ENCODE measurements at places on chromosomes 3 and 15.

DNA sequence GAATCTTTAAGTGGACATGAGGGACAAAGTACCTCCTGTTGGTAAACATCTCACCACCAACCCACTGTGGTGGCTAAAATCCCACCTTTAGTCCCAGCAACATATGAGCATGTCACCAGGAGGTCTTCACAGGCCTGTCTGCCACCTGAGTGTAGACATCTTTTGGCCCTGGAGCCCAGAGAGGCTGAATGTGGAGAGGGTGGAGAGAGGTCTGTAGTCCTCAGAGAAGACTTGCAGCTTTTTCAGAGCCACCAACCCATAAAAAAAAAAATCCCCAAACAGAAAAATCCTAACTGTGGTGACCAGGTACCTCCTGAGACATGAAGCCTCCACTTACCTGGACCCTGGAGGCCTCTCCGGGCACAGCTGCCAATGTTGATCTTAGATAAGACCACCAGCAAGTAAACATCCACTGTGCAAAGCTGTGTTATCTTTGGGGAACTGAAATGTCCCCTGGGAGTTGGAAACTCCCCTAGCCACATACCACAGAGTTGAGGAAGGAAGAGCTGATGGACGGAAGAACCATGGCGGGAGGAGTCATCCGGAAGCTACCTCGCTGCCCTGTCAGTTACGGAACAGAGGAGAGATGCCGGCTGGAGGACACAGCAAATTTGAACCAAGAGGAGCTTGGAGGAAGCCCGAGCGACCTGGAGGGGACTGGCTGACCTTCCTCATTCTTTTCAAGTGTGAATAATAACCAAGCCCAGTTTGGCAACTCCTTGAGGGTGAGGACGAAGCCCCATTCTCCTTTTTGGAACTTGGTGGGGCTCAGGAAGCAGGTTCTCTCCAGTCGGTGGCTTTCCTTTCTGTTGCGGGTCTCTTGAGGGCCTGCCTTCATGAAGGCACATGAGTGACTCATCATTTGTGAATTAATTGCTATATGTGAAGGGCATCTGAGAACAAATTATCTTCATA, at the start of gene GHRL:
Gene GHRL (minus strand): TSS at position 443 of the 915 bp plus-strand sequence. CDS start 2,767 bp downstream, outside the sequence.
- H3K27ac ChIP-seq: no peak within 1 kb of the TSS
- peaks cover 5% of the 10 kb centered on the region for H3K36me3 ChIP-seq
- no peaks in the 10 kb centered on the region for H3K4me1 ChIP-seq

GRCh38 chr15:50113187-50113505, 5.9 kb downstream of the ATP8B4 start:
- H3K4me3 ChIP-seq: no peak overlapping the region
- no peaks in the 10 kb centered on the region for H3K27me3 ChIP-seq
- no peaks in the 10 kb centered on the region for H3K36me3 ChIP-seq
- peaks cover 10% of the 10 kb centered on the region for H3K4me1 ChIP-seq
- no peak for DNase-seq

DNA sequence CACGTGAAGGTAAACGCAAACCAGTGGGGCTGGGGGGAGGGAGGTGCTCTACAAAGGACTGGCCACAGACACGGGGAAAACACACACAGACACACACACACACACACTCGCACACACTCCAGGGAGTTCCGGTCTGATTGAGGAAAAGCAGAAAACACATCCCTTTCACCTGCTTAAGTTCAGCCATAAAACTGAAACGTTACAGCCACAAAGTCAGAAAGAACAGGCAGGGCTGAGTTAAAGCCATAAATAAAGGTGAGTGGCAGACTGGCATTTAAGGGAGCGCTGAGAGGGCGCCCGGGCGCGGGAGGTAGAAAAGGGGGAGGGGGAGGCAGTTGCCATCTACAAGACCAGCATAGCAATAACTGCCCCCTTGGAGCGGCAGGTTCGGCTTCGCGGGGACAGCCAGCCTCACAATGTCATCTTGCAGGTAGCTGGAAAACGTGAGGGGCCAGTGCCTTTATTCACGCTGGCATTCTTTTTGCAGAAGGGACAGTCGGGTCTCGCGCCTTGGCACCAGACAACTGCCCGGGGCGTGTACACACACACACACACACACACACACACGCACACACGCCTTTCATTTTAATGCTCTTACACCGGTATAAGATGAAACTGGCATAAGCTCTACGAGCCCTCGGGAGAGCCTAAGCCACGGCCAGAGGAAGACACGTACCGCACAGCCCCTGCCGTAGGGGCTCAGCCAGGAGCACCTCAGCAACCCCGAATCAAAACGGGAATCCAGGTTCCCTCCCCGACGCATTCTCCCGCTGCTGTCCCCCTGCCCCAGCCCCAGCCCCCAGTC, 866 bp downstream of the TNIK start:
- no peaks in the 10 kb centered on the region for H3K36me3 ChIP-seq
- H3K4me1 ChIP-seq: peaks cover 4% of the 10 kb centered on the region
- peak; percentile 60 for DNase-seq
- H3K27ac ChIP-seq: peak overlapping the region; percentile 19
- H3K27me3 ChIP-seq: no peaks in the 10 kb centered on the region

DNA sequence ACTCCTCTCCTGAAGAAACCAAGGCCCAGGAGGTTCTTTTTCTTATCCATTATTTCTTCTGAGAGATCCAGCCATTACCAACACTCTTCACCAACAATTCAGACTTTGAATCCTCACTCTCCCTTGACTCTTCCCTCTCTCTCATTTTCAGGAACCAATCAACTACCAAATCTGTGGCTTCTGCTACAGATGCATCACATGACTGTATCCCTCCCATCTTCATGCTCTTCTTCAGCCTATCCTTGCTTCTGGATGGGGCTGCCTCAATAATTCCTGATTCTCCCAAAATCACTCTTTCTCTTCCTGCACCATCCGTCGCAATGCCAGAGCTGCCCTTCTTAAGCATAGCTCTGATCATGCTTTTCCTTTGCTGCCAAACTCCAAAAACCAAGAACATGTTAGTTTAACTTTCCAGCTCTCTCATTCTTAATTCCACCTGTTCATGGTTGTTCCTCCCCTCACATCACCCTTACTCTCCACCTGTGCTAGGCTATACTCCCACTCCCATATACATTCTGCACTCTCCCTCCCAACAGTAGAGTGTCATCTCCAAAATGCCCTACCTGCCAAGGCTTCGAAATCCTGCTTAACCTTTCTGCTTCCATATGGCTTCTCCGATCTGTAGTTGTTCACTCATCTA, 13.5 kb downstream of the PLD1 start:
- DNase-seq: no peak
- no peak overlapping the region for H3K4me3 ChIP-seq
- no peaks in the 10 kb centered on the region for H3K36me3 ChIP-seq
- H3K27me3 ChIP-seq: no peaks in the 10 kb centered on the region
- peaks cover 20% of the 10 kb centered on the region for H3K4me1 ChIP-seq

DNA sequence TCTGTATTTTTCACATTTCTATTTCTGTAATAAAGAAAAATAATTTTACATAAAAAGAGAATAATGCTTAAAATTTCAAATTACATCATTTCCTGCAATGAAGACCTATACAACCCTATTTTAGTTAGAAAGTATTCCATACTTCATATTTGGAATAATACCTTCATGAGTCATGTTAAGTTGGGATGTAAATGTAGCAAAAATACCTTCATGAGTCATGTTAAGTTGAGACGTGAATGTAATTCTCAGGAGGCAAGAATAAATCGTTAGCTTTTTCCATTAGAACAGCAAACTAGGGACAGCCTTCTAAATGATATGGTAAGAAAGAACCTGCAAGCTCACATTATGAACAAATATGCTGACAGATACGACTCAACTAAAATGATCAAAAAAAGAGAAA, 91.9 kb downstream of the NAALADL2 start:
- no peaks in the 10 kb centered on the region for H3K27me3 ChIP-seq
- H3K4me1 ChIP-seq: no peaks in the 10 kb centered on the region
- DNase-seq: no peak

- H3K27ac ChIP-seq: no peak overlapping the region
- H3K36me3 ChIP-seq: no peaks in the 10 kb centered on the region
- H3K4me3 ChIP-seq: no peak overlapping the region
- H3K27me3 ChIP-seq: no peaks in the 10 kb centered on the region
These were observed 246.0 kb upstream of the CBLB start for GRCh38 chr3:106114848-106115247.

DNA sequence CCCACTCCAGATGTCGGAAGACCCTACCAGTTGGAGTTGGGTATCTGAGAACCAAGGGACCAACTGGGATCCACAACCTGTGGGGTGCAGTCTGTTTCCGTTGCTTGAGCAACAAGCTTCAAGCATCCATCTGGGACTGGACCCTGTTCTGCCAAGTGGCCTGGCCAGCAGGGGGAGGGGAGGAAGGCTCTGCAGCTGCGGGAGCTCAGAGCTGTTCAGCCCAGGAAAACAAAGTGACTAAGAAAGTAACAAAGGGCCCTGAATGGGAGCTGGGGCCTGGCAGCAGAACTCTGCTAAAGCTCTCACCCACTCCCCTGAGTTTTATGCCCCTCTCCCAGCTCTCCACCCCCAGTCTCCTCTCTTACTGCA, 2.7 kb downstream of the TYRO3 start:
- H3K27me3 ChIP-seq: no peaks in the 10 kb centered on the region
- H3K4me1 ChIP-seq: peaks cover 12% of the 10 kb centered on the region
- no peaks in the 10 kb centered on the region for H3K36me3 ChIP-seq
- DNase-seq: peak; percentile 30
- no peak overlapping the region for H3K4me3 ChIP-seq

GRCh38 chr15:62909257-62909656, 133.3 kb upstream of the TPM1 start:
- no peaks in the 10 kb centered on the region for H3K36me3 ChIP-seq
- no peak for DNase-seq
- no peak overlapping the region for H3K4me3 ChIP-seq
- no peak overlapping the region for H3K27ac ChIP-seq

GRCh38 chr15:85950101-85950500, 129.6 kb upstream of the AGBL1 start:
- H3K4me1 ChIP-seq: no peaks in the 10 kb centered on the region
- no peak for DNase-seq
- H3K36me3 ChIP-seq: no peaks in the 10 kb centered on the region
- H3K27ac ChIP-seq: no peak overlapping the region
- no peak overlapping the region for H3K4me3 ChIP-seq

- no peak overlapping the region for H3K27ac ChIP-seq
- H3K4me1 ChIP-seq: peaks cover 10% of the 10 kb centered on the region
- DNase-seq: no peak
- H3K27me3 ChIP-seq: no peaks in the 10 kb centered on the region
These were observed 65.5 kb upstream of the UBE3A start for GRCh38 chr15:25504307-25504706.

DNA sequence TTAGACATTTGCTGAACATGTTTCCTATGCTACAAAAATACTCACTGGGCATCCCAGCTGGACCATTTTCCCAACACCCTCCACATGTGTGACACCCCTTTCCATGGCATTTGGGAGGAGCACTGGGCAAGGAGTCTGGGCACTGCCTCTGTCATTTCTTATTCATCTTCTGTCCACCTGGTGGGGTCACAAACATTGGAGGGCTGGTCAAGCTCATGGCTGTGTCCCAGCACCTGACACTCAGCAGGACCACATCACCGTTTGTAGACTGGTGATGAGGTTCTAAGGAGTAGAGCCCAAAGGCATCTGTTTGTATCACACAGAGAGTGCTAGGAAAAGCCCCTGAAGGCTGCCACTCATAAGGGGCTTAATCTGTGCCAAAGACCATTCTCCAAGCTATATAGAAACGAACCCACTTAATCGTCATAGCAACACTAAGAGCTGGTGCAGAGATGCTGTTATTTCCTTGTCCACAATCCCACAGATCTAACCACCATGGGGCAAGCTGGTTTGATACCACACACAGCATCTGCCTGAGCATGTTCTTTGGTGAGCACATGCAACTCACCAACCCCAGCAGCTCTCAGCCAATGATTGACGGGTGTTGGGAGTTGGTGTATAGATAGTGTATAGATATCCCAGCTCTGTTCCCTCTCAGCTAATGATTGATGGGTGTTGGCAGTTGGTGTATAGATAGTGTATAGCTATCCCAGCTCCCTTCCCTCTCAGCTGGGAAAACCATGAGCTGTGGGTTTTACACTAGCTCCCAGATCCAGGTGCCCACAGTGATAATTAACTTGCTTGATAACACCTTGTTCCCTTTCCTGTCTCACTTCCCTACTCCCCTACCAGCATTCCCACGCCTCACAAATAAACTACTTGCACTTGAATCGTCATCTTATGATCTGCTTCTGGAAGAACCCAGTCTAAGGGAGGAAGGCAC, 42.7 kb upstream of the ATP2B2 start:
- no peak overlapping the region for H3K4me3 ChIP-seq
- H3K36me3 ChIP-seq: no peaks in the 10 kb centered on the region
- DNase-seq: no peak
- no peaks in the 10 kb centered on the region for H3K27me3 ChIP-seq
- no peak overlapping the region for H3K27ac ChIP-seq

- H3K36me3 ChIP-seq: no peaks in the 10 kb centered on the region
- H3K27ac ChIP-seq: no peak overlapping the region
- peaks cover 16% of the 10 kb centered on the region for H3K4me1 ChIP-seq
- H3K4me3 ChIP-seq: no peak overlapping the region
- no peak for DNase-seq
These were observed 139.5 kb upstream of the HACD2 start for GRCh38 chr3:123724306-123724705.

DNA sequence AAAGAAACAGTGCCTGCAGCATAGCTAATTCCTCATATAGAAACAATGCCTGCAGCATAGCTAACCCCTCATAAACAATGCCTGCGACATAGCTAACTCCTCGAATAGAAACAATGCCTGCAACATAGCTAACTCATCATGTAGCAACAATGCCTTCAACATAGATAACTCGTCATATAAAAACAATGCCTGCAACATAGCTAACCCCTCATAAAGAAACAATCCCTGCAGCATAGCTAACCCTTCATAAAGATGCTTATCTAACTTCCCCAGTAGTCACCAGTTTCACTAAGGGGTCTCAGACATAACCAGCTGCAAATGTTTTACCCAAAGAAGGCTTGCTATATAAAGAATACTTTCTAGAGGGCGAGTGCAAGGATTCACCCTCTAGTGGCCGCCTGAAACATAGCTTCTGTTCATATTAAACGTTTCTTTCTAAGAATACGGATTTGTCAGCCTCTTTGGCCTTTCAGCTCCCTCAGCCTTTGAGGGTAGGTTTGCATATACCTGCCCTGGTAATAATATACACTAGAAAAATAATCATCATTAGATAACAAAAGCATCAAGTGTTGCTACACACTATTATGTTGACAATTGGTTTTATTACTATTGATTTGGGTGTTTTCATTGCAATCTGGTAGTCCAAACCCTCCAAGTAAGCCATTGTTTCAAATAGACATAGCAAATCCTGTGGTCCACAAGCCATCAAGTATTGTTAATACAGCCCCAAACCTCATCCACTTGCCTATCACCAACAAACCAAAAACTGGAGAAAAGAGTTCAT, 44.4 kb upstream of the FAN1 start:
- no peak overlapping the region for H3K27ac ChIP-seq
- no peak for DNase-seq
- no peaks in the 10 kb centered on the region for H3K27me3 ChIP-seq
- H3K36me3 ChIP-seq: no peaks in the 10 kb centered on the region
- H3K4me1 ChIP-seq: no peaks in the 10 kb centered on the region

GRCh38 chr15:92623435-92623834, 32.1 kb downstream of the FAM174B start:
- no peak overlapping the region for H3K27ac ChIP-seq
- H3K27me3 ChIP-seq: no peaks in the 10 kb centered on the region
- H3K4me3 ChIP-seq: no peak overlapping the region
